ENCODE measurements at places on chromosomes 5 and 9. TPM values are rescaled to one million over a fixed set of nuclear protein-coding genes. Genes with fewer than 3 reads are reported as not detected.

The DOK3 gene
- total RNA-seq, result 1.2 TPM

The DMRT2 gene
- not detected for total RNA-seq

The SEMA5A gene
- total RNA-seq, result 64.6 TPM

The ABCA1 gene
- total RNA-seq, result 15.6 TPM

The INSL6 gene
- not detected for total RNA-seq

The ZNF354C gene
- total RNA-seq, result 4.3 TPM

The ZFP37 gene
- total RNA-seq, result 2.1 TPM

The PCDHB16 gene
- 3.9 TPM for total RNA-seq

The PPIC gene
- 48.2 TPM for total RNA-seq

The SHC3 gene
- 0.28 TPM for total RNA-seq

DNA sequence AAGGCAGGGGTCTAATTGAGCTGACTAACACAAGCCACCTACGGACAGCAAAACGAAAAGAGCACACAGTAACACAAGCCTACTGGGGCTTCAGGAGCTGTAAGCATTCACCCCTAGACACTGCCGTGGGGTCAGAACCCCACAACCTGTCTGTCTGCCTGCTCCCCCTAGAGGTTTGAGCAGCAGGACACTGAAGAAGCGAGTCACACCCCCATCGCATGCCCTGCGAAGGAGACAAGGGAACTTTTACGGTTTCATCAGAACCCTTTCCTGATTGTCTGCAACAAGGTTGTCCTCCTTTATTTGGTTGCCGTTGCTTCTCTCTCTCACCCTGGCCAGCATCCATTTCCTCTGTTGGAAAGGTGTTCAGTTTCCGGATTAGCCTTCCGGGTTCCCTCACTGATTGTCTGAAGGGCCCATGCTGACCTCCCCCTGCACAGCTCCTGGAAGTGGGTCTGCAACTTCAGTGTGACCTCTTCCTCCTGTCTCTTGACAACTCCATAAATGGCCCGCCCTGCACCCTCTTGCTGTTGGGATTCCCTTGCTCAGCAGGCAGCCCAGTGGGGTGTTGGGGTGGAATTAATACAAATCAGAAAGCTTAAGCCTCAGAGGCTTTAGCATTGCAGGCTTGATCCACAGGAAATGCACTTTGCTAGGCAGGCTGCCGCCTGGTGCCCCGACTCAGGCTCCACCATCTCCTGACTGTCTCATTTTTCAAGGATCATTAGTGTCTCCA lies 258.9 kb upstream of the TLE4 start:
- DNase-seq, result no peak

GRCh38 chr9:6673326-6674025 lies 27.9 kb upstream of the GLDC start:
- no peak for DNase-seq

DNA sequence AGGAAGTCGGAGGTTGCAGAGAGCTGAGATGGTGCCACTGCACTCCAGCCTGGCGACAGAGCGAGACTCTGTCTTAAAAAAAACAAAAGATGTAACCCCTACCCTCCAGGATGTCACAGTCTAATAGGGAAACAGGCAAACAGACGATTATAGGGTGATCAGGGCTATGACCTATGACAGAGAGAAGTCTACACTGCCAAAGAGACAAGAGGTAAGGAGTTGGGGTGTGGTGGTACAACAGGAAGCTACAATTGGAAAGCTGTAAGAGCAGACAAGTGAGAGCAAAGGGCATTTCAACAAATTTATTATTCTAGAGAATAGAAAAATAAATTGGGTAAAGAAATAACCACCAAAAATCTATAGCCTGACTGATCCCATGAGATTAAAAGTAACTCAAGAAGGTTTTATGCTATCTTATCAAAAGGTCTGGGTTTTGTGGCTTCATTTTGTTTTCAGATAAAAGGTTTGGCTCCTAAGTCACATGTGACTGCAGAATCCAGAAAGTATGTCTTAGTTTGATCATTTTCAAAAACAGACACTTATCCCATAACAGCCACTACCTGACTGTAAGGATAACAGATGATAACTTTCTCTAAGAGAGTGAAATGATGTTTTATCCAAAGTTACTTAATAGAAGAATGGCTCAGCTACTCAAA lies 7.3 kb downstream of the CDC26 start:
- DNase-seq, result no peak

DNA sequence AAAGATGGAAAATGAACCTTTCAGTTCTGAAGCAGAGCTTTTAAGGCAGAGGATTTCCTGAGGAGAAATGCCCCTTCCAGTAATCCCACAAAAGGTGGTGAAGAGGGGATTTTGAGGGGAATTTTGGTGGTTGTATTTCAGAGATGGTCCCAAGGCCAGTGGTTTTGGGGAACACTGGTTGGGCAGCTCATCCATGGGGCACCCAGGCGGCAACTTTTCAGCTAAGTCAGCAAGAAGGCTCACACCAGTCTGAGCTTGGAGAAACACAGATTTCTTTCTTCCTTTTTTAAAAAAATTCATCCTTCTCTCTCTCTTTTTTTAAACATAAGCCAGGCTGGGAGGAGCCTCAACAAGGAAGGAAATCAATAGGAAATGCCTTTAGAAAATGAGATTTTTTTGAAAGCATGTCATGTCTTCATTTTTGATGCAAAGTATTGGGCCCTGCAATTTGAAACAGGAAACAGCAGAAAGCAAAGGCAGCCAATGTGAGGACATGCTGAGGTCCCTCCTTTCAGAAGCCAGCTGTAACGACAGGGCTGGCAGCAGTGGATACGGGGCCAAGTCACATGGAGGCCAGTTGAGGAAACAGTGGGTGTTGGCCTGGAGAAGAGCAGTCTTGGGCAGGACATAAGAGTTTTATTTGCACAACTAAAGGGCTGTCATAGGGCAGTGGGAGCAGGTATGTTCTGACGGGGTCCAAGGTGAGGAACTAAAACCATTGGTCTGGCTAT lies 155.3 kb upstream of the KLF4 start:
- no peak for DNase-seq

DNA sequence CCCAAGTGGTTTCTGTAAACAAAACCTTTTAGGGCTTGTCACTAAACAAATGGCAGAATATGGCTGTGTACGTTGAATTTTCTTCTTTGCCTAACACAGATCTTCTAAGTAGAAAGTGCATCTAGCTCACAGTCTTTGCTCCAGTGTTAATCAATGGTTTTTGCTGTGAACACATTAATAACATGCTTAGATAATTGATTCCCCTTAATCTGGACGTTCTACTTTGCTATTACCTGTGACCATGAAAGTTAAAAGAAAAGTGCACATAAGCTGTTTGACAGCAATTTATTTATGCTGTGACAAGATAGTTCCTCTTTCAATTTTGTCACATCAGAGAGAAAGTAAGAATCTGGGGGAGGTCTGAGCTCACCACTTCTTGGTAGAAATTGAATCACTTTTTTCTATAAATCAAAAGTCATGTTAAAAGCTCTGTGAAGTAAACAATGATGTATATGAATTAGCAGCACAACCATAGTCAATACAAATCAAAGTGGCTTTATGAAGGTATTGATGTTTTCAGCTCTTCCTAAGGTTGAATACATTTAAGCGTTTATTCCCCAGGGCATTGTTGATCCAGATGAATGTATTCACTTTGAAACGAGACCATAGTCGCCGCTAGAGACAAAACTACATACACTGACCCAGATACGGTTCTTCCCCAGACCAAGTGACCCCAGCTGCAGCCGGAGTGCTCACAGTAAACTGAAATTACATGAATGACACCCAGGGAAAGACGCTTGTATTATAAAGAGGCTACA lies 174.6 kb upstream of the ZNF608 start:
- no peak for DNase-seq

GRCh38 chr9:129781981-129782380 lies 21.0 kb upstream of the TOR1B start:
- DNase-seq, result no peak

GRCh38 chr9:94173632-94174031 lies 85.5 kb upstream of the ZNF169 start:
- DNase-seq, result no peak

DNA sequence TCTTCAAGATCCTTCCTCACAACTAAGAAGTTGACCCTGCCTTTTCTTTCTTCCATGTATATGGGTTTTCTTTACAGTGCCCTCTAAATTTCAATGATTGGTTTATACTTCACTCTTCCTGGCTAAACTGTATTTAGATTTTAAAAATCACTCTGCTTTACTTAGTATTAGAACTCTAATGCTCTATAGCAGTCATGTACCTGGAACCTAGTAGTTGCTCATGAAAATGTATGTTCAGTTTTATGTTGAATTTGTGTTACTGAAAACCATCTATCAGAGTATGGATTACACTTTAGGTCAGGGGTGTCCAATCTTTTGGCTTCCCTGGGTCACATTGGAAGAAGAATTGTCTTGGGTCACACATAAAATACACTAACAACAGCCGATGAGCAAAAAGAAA lies 1024.3 kb downstream of the NR2F1-AS1 start:
- DNase-seq, result no peak
